ENCODE measurements at places on chromosomes 3 and 15. TPM values are rescaled to one million over a fixed set of nuclear protein-coding genes. Genes with fewer than 3 reads are reported as not detected.

Gene PRSS50
- 0.16 TPM for total RNA-seq

Gene FAN1
- total RNA-seq = 20.7 TPM

Gene LRRC2
- total RNA-seq = 11.1 TPM

- no peak for DNase-seq
Measured at GRCh38 chr3:186732169-186732766, 15.1 kb downstream of the KNG1 start.

GRCh38 chr3:160226026-160226907, 1.0 kb downstream of the C3orf80 start:
- DNase-seq = peak; percentile 69

GRCh38 chr3:85627932-85628331, 669.1 kb downstream of the CADM2 start:
- no peak for DNase-seq

- DNase-seq = no peak
Measured at GRCh38 chr3:154356009-154356408, 31.7 kb upstream of the DHX36 start.

Gene LRRC34
- 1.1 TPM for total RNA-seq

- DNase-seq = no peak
Measured at GRCh38 chr3:72550582-72551262, 297.5 kb downstream of the SHQ1 start.

GRCh38 chr3:159583662-159584061, 405.0 kb upstream of the IL12A start:
- DNase-seq = no peak

Gene NEK11
- 12.2 TPM for total RNA-seq

- DNase-seq = no peak
Measured at GRCh38 chr3:139303216-139303615, 40.6 kb upstream of the MRPS22 start.

DNA sequence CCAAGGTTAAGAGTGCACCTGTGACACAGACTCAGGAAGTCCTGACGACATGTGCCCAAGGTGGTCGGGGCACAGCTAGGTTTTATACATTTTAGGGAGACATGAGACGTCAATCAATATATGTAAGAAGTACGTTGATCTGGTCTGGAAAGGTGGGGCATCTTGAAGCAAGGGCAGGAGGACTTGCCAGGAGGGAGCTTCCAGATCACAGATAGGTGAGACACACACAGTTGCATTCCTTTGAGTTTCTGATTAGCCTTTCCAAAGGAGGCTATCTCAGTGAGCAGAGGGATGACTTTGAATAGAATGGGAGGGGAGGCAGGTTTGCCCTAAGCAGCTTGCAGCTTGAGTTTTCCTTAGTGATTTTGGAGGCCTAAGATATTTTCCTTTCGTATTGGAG, 257.4 kb downstream of the CGGBP1 start:
- no peak for DNase-seq

Gene WDR49
- 0.28 TPM for total RNA-seq

- no peak for DNase-seq
Measured at GRCh38 chr15:57143511-57144078, 225.2 kb downstream of the TCF12 start.

GRCh38 chr3:165256554-165257065, 60.4 kb upstream of the SLITRK3 start:
- no peak for DNase-seq

- no peak for DNase-seq
Measured at GRCh38 chr15:44018151-44018550, 176.9 kb downstream of the FRMD5 start.

Gene DAPK2
- total RNA-seq = 5.5 TPM
